ENCODE measurements at places on chromosomes 5 and 9.

GRCh38 chr5:121969660-121970295, 8.0 kb downstream of the SRFBP1 start:
- no peak for DNase-seq

DNA sequence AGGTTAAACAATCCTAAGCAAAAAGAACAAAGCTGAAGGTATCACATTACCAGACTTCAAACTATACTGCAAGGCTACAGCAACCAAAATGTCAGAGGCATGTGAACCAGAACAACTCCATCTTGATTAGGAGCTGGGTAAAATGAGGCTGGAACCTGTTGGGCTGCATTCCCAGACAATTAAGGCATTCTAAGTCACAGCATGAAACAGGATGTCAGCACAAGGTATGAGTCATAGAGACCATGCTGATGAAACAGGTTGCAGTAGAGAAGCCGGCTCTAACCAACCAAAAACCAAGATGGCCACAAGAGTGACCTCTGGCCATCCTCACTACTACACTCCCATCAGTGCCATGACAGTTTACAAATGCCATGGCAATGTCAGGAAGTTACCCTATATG, 252.0 kb downstream of the RASEF start:
- peak; percentile 70 for DNase-seq

DNA sequence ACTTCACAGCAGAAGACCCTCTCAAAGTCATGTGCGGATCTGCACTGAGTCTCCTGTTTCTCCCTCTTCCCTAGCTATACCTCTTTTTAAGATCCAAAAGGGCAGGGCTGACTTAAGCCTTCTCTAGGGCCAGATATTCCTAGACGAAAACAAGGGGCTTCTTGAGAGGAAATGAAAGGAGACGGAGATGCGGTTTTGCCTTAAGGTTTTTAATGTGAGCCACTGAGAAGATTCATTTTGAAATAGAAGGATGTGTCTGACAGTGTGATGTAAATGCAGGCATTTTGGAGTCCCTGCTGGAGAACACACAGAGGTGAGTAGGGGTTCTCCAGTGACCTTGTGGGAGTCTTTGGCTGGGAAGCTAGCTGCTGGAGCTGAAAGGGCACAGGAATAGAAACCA, 15.6 kb upstream of the IL12B start:
- DNase-seq: no peak

DNA sequence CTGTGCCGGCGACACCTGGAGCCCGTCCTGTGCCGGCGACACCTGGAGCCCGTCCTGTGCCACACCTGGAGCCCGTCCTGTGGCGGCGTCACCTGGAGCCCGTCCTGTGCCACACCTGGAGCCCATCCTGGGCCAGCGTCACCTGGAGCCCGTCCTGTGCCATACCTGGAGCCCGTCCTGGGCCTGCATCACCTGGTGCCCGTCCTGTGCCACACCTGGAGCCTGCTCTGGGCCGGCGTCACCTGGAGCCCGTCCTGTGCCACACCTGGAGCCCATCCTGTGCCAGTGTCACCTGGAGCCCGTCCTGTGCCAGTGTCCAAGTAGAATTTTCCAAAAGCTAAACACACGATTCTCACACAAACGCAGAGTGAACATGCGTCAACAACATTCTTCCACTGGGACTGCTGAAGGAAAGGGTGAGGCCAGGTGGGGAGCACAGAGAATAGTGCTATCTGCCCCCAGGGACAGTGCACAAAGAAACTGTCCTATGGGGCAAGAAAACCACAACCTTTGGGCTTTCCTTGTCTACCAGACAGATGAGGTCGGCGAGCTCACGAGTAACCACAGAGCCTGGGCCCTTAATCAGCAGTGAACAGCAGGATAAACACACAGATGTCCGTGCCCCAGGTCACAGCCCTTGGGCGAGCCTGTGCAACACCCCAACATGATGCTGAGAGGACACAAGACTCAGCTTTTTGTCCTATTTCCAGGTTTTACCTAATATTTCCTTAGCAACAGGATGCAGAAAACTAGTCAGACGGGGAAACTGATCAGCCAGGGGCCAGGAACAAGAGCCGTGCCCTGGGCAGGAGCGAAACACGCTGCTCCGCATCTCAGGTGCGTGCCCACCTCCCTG, 7.9 kb downstream of the QSOX2 start:
- DNase-seq: no peak

GRCh38 chr9:108105885-108106284, 616.3 kb upstream of the KLF4 start:
- DNase-seq: no peak

- DNase-seq: no peak
Measured at GRCh38 chr5:110333384-110333783, 393.1 kb downstream of the TMEM232 start.

- no peak for DNase-seq
Measured at GRCh38 chr9:78468974-78469576, 172.2 kb downstream of the PSAT1 start.

DNA sequence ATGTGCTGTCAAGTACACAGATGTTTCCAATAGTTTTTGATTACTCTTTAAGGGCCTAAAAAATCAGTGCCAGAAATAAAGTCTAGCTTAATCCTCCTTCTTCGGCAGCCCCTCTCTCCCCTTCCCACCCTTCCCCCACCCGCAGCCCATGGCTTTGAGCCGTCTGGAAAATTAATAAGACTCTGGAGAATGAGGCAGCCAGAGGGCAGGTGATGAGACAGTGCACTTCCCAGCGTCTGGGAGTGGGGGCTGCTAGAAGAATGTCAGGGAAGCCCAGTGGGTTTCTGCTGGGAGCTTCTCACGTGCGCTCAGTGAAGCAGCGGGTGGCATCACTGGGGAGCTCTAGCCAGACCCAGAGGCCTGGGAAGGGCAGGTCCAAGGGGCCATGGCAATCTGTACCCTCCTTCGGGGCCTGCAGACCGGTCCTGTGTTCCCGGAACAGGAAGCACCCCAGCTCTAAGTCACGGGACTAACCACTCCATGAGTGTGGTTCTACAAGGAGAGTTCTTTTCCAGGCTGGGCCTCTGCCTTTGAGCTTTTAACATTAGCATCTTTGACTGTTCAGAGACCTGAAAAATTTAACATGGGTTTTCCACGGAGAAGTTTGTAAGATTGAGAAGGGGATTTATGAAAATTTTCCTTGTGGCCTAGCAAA, 164.8 kb upstream of the OTULINL start:
- no peak for DNase-seq

DNA sequence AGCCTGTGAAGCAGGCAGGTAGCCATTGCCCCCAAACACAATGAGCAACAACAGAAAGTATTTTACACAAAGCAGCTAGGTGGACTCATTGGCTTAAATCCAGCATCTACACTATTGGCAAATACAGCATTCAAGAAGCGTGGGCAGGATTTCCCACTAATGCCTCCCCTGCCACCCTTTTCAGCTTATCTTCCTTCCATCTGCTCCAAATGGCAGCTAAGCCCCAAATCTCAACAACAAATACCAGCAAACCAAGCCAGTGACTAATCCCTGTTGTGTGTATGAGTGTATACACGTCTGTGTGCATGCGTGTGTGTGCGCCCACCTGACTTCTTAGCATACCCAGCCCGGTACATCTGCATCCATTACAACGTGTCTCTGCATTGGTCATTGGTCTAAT, 151.2 kb upstream of the WWC1 start:
- no peak for DNase-seq

DNA sequence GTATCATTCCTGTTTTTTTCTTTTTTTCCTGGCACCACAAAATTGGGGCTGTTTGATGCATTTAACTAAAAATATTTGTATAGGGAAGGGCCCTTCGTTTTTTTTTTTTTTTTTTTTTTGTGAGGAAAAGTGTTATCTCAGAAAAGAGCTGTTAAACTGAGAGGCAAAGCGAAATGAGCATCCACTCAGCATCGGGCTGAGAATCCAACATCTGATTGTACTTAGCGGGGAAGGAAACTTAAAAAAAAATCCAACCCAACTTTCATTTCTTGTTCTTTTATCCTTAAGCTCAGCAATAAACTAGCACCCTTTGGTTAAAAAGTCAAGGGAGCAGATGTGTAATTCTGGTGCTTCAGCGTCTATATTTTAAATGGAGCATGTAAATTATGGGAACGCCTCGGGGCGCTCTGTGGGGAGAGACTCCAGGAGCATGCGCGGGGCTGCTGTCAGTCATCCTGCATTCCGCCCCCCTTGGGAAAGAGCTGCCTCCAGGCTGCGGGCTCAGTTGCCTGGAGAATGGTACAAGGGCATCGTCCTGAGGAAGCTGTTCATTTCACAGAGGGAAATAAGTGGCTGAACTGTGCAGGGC, 33.3 kb downstream of the DMRT2 start:
- no peak for DNase-seq

GRCh38 chr9:97803167-97804058, 49.6 kb upstream of the FOXE1 start:
- peak; percentile 74 for DNase-seq

- no peak for DNase-seq
Measured at GRCh38 chr5:33346534-33346933, 94.2 kb upstream of the TARS1 start.

GRCh38 chr5:158753354-158753753, 346.4 kb downstream of the EBF1 start:
- no peak for DNase-seq

DNA sequence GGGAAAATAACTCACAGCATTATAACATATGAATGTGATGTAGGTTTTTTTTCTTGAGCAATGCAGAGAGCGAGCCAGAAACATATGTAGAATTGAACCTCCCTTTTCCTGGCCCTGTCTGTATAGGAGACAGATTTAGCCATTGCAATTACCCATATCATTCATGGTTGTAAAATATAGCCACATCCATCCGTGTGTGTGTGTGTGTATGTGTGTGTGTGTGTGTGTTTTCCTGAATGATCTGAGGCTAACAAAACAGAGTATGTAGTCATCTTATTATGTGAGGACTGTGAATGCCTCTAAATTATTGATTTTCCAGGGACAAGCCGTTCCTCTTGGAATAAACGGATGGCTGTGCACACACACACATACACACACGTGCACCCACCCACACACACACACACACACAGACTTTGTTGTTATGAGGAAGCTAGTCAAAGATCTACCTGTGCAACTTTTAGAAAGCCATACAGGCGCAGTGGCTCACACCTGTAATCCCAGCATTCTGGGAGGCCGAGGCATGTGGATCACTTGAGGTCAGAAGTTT, 11.7 kb upstream of the DENND1A start:
- DNase-seq: no peak

DNA sequence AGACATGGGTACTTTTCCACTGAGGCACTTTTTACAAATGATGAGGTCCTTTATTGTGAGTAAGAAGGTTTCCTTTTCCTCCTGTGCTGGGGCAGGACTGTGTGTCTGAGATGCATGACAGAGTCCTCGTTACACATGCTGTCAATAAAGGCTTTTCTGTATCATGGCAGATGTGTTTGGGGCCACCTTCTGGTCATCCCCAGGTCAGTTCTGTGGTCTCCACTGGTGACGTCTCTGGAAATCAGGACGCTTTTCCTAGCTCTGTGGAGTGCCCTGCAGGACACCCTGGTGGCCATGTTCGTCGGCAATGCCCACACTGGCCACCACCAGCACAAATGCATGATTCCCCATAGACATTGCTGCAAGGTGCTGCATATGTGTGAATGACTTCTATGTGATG, 2.8 kb downstream of the CMBL start:
- DNase-seq: no peak

DNA sequence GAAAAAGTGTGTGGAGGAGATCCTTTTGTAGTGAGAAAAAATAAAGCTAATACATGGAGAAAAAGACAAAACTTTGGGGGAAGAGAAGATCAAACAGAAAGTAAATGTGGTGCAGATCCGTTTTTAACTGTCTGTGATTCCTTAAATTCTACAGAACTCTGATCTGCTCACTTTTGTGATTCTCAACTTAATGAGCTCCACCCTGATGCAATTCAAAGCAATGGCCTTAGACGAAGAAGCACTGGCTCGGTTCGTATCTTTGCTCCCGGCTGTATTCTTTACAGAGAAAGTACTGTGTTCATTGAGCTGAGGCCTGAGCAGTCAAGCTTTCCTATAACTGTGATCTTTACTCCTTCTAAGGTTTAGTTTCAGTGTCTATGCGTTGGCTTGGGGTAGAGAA, 453.4 kb downstream of the DMAC1 start:
- no peak for DNase-seq

DNA sequence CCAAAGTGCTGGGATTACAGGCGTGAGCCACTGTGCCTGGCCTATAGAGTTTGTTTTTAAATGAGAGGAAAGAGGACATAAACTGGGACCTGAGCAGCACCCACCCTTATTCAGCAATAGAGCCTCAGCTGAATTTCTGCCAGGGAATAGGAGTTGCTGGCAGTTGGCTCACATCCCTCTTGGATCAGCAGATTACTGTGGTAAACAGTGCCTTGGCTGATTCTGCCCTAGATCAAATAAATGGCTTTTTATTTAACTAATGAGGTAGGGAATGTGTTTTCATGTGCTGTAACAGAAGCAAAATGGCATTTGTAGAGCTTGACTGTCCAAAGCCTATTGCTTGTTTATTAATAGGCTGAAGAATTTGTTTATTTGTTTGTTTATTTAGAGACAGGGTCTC, 2.1 kb downstream of the ARHGEF37 start:
- DNase-seq: no peak

GRCh38 chr5:18975624-18976023, 1012.4 kb downstream of the CDH18 start:
- DNase-seq: no peak

DNA sequence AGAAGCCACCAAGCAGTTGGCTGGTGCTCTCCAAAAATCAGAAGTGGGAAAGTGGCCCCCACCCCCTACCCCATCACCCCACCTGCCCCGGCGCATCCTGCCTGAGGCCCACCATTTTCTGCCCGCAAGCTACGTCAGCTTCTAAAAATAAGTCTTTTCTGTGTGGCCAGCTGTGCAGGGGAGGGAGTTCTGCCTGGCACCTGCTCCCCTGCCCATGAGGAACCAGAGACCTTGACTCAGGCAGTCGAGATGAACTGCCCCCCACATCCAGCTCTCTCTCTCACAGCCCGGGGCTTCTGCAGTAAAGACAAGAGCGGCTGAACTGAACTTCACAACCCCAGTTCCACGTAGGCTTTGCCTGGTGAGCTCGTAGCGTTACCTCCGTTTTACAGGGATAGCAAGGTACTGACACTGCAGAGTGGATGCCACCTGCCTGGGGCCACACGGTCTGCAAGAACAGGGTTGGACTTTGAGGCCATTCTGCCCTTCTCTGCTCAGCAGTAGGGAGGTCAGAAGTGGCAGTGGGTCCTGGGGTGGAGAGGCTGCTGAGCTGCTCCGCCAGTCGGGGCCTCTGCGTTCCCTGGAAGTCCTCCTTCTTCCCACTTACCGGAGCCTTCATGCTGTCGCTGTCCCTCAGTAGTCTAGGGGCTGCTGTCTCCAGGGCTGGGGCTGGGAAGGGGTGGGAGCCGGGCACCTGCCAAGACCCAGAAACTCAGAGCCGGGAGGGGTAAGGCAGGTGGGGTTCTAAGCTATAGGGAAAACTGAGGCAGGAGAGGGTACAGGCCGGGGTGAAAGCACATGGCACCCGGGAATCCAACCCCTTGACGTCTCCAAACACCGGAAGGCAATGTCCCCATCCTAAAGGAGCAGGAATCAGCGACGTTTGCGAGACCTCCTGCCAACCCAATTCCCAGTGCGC, 781 bp downstream of the ST6GALNAC4 start:
- no peak for DNase-seq

DNA sequence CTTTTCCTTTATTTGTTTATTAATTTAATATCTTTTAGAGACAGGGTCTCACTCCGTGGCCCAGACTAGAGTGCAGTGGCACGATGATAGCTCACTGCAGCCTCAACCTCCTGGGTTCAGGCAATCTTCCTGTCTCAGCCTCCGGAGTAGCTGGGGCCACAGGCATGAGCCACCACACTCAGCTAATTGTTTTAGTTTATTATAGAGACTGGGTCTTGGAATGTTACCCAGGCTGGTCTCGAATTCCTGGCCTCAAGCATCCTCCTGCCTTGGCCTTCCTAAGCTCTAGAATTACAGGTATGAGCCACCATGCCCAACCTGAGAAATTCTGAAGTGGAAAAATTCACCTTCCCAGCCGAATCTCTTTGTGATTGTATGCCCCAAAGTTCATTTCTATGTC, 139.4 kb upstream of the SLC12A2 start:
- peak; percentile 43 for DNase-seq

Data from Calu3 (cell line).